Putamen (tissue), 1 donor: ENCODE measurements at places on chromosomes 7 and 10.
A peak's percentile ranks its signal among the peaks of the same experiment; 100 is the strongest.

- no peak for DNase-seq
Observed at GRCh38 chr7:139330333-139331030, 10.7 kb upstream of the FMC1 start.

DNA sequence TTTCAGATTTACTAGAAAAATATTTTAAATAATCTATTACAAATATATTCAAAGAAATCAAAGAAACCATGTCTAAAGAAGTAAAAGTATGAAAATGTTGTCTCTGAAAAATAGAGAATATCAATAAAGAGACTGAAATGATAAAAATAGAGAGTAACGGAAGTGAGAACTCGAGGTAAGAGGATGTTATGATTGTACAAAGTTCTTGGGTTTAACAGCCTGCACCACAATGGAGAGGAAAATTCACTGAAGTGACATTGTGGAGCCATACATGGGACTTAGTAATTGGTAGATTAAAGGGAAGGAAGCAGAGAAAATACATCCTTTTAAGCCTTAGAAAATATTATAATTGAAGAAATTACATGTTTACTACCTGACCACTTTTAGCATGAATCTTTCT is 77.9 kb downstream of the THSD7A start:
- DNase-seq = no peak

DNA sequence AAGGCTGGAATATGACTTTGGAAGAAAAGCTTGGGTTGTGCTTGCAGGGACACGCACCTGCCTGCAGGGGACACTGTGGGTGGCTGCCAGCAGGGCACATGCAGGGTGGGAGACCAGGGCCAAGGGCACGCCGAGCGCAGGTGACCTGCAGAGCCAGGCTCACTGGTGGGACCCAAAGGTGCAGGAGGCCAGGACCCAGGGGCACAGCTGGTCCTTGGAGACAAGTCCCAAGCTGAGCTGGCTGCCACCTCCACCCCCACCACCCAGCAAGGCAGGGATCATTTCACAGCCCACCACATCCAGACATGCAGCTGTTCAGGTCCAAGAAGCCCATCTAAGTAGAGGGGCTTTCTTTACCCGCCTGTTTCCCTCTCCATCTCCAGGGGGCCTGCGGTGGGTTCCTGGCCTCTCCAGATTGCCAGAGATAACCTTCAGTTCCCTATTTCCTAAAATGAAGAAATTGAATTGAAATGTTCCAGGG is 13.8 kb upstream of the CLIP2 start:
- no peak for DNase-seq

DNA sequence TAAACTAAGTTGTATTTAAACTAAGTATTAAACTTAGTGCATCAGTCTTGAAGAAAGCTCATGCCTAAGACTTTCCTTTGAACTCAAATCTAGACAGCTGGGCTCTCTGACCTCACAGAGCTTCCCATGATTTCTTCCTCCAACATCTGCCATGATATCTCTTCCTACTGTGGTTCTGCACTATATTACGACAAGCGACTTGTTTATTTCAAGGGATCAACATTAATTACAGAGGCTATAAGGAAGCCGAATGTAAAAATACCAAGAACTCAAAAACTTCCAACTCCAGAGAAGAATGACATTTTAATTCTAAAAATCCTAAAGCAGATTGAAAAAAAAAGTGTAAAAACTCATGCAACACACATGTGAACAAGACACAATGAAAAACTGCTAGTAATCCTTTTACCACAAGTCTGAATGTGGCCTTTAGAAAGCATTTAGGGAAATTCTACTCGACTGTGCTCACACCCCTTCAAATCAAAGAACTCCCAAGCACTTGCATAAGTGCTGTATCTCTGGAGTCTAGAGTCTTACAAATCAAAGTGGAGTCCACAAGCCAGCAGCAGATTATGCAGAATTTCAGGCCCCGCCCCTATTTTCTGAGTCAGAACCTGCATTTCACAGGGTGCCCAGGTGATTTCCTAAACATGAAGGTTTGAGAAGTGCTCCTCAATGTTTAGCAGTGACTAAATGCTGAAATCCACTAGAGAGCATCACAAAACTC is 22.7 kb upstream of the WASHC2A start:
- no peak for DNase-seq

GRCh38 chr10:89633484-89633883 is 11.6 kb downstream of the PANK1 start:
- no peak for DNase-seq

DNA sequence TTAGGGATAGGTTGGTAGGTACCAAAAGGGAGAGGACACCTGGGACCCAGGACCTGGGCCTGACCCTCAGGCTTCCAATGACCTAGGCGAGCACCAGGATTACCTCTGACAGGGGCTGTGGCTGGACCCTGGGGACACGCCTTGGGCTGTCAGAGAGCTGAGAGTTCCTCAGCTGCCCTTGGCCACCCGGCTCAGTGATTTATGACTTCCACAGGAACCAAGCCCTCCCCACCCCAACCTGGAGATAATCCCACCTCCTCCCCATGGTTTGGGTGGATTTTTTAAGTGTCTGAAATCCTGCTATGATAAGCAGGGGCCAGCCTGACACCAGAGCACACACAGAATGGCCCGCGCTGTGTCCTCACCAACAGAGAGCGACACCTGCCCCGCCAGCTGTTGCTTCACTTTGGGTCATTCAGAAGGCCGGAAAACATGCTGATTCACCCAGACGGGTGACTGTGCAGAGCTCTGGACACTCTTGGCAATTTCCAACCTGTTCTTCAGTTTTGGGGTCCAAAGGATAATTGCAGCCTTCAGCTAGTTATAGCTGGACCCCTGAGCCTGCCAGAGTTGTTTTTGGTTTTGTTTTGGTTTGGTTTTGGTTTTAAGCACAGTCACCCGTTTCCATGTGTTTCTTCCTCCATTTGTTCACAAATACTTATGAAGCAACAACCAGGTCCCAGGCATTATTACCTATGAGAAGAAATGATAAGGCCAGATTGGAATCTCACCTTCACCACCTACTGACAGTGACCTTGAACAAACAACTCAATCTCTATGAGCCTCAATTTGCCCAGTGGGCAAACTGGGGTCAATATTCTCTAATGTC is 78.2 kb downstream of the RAB11FIP2 start:
- DNase-seq = no peak

GRCh38 chr10:122147663-122148062 is 123.4 kb upstream of the BTBD16 start:
- no peak for DNase-seq

DNA sequence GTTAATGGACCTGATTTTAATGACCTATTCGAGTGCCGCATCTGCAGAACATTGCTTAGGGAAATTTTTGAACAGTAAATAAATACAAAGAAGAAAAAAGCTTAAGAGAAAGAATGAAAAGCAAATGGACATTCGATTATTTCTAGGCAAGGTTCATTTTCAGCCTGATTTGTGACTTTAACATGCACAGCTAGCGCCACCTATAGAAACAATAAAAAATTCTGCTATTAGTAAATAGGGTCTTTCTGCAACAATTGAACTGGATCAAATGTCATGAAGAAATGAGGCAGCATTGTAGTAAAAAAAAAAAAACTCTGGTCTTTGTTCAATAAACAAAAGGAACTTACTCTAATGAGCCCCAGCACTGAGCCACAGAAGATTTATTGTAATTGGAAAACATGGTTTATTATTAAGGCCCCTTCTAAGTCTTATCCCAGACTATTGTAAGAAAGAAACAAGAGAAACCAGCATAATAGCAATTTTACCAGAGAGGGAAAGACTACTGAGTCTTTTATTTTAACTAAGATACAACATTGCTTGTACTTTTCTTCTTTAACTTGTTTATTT is 41.4 kb upstream of the GHITM start:
- no peak for DNase-seq

DNA sequence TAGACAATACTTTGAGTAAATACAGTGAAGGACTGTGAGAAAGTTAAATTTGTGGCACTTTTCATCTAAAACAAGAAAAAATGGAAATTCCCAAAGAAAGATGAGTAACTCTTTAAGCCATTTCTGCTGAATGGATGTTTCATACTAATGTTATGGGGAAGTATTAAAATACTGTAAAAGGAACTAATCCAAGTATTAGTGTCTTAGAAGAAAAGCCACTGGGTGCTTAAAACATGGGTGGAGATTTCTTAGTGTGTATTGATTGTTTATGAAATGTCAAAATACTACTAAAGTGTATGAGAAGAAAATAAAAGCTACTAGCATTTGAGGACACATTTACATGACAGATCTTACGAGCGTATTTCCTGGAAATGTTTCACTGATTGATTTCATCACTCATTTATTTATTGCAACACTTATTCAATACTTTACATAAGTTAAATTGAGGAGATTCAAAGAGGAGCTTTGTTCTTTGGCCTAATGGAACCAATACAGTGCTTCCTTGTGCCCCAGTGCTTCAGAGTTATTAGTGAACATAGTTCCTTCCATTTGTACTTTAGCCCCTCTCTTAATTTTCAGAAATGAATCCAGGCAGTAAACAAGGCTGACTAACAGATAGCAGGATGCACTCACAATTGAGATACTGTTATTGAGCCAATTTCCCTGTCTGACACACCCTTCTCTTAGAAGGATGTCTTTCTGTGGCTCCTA is 155.5 kb upstream of the AHR start:
- DNase-seq = no peak

- DNase-seq = no peak
Observed at GRCh38 chr7:72437061-72437585, 25.0 kb upstream of the CALN1 start.

GRCh38 chr10:12755075-12755474 is 246.4 kb downstream of the CCDC3 start:
- peak; percentile 47 for DNase-seq

GRCh38 chr10:132608511-132609195 is 71.1 kb downstream of the INPP5A start:
- no peak for DNase-seq

DNA sequence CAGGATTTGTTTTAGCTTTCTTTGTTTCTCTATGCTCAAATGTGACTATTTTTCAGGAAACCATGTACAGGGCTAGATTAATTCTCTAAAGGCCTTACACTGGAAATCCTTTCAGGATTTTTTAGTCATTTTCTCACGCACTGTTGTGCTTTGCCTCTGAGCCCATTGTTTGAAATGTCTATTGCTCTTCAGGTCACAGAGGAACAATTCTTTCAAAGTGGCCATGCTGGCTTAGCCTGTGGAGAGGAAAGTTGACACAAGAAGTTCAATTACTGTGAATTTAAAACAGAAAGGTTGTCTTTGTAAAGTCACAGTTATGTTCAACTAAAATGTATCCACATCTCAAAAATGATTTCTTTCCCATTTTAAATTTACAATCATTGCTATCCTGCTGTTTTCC is 1071.7 kb upstream of the POT1 start:
- no peak for DNase-seq

- DNase-seq = no peak
Observed at GRCh38 chr10:82981137-82981723, 1106.2 kb downstream of the NRG3 start.

- no peak for DNase-seq
Observed at GRCh38 chr10:132298038-132298881, 9.5 kb downstream of the STK32C start.

- DNase-seq = no peak
Observed at GRCh38 chr7:155709453-155709852, 65.0 kb downstream of the RBM33 start.

GRCh38 chr7:80785276-80785675 is 133.6 kb downstream of the SEMA3C start:
- no peak for DNase-seq

DNA sequence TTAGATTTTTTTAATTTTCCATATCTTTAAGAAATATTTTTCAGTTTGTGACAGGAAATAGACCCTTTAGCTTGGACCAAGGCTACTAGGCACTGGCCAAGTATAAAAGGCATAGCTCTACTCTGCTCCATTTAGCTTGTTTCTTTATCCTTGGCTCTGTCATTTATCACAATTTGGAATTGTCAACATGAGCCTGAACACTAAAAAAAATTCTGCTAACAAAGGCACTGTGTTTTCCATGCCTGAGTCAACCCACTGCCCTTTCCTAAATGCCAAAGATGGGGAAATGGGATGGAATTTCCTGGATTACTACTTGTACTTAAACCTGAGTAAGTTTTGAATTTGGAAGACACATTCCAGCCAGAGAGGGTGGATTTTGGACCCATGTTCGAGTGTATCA is 128.4 kb downstream of the NSUN6 start:
- no peak for DNase-seq

DNA sequence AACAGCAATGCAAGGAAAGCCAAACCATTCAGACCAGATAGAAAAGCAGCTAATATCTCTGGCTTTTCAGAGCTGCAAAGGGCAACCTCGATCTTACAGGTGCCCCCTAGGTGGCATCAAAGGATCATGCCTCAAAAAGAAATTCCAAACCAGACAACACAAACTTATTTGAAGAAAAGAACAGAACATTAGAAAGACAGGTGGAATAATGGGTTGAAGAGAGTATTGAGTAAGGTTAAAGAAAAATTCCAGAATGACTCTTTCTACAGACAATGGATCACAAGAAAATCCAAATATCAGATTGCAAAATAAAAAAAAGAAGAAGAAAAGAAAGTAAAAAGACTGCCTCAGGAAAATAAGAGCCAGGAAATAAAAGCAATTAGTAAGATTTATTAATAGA is 213.7 kb downstream of the ELMO1 start:
- peak; percentile 57 for DNase-seq

GRCh38 chr7:36690514-36691187 is 33.6 kb downstream of the AOAH start:
- no peak for DNase-seq

DNA sequence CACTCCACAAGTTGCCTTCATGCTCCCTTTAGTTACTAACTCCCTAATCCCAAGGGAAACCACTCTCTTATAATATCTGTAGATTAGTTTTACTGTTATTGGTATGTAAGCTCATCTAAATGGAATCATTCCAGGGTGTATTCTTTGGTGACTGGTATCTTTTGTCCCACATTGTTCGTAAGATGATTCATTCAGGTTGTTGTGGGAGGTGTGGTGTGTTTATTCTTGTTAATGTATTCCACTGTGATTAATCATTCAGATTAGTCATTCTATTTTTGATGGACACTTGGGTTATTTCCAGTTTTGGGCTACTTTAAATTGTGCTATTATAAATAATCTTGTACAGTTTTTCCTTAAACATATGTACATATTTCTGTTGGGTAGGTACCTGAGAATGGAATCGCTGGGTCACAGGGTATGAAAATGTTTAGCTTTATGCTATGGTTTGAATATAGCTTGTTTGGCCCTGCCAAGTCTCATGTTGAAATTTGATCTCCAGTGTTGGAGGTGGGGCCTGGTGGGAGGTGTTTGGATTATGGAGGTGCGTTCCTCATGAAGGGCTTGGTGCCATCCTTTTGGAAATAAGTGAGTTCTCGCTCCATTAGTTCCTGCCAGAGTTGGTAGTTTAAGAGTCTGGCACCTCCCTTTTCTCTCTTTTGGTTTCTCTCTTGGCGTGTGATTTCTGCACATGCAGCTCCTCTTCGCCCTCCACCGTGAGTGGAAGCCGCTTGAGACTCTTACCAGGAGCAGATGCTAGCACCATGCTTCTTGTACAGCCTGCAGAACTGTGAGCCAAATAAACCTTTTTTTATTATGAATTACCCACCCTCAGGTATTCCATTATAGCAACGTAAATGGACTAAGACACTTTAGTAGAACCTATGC is 13.8 kb downstream of the BTRC start:
- DNase-seq = no peak
